Choroid plexus epithelial cell (primary cell): ENCODE measurements at places on chromosomes 7 and 10.

- no peak for DNase-seq
These were observed 97.6 kb downstream of the ZMIZ1 start for GRCh38 chr10:79166312-79166721.

DNA sequence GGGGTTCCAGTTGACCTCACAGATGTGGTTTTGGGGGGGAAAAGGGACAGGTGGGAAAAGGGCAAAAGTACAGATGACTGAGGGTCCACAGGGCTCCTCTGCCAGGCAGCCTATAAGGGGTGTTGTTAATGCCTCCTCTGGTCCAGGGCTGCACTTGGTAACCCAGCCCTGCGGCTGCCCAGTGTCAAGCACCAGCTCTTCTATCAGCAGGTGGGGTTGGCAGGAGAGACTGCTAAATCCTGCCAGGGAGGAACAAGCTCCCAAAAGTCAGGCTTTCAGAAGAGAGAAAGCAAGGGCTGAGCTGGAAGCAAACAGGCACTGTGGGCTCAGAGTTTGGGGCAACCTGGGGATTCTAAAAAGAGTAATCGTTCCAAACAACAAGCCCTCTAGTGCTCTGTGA, 39.1 kb downstream of the LRRC20 start:
- DNase-seq: no peak

DNA sequence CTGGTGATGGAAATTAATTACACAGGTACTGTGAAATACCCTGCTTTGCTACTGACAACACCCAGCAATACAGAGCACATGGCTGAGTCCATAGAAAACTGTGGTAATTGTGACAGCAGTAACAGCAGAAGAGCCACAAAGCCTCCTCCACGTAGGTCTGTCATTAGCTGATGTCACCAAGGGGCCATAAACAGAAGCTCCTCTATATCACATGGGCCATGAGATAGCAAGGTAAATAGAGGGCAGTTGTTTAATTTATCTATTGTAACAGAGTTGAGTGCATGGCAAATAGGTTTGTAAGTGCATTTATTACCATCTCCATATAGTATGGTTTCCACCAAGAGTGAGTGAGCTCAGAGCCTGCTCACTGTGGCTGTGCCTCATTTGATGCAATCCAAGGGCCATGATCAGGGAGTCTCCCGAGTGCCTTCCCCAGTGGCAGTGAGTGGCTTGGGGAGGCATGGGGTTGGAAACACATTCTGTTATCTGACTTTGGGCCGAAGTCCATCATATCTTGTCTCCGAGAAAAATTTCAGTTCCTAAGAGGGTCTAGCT, 281.2 kb downstream of the SKAP2 start:
- no peak for DNase-seq

- DNase-seq: no peak
These were observed 65.7 kb upstream of the FAM204A start for GRCh38 chr10:118407777-118408176.

DNA sequence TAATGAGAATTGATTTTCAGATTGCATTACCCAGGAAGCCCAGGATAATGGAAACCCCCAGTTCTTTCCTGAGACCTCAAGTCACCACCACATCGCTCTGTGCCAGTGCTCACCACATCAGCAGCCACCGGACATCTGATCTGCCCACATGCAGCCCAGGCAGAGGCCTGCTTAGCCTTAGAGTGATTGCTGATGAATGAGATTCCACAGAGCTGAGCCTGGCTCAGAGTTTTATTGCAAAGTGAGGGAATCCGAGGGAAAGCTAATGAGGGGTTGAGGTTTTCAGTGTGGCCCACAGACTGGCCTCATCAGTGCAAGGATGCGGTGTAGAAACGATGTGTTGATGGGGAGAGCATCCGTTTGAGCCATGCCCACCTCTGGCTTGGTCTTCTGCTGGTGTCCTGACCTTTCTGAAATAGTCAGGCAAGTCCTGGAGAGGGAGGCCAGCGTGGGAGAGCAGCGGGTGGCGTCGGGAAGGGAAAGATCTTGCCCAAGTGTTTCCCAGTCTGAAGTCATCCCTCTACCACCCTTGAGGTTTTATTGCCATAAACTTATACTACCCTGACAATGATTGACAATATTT, 120.3 kb downstream of the ITIH5 start:
- no peak for DNase-seq

- no peak for DNase-seq
These were observed 1.6 kb downstream of the PWWP2B start for GRCh38 chr10:132398566-132398991.

DNA sequence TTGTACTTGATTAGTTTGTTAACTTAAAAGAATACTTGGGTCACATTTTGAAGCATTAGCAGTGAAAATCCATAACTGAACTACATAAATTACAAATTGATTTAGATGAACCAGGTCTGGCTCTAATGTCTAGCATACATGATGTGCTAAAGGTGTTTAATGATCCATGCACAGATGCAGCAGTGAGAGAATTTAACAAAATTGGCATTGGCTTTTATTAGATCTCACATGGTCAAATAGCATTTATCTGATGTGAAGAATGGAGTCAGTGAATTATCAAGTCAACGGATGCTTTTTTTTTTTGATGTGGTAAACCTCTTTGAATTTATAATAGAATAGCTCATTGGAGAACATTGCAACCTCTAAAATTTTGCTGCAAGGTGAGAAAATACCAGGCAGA, 293.0 kb upstream of the POT1 start:
- DNase-seq: no peak

DNA sequence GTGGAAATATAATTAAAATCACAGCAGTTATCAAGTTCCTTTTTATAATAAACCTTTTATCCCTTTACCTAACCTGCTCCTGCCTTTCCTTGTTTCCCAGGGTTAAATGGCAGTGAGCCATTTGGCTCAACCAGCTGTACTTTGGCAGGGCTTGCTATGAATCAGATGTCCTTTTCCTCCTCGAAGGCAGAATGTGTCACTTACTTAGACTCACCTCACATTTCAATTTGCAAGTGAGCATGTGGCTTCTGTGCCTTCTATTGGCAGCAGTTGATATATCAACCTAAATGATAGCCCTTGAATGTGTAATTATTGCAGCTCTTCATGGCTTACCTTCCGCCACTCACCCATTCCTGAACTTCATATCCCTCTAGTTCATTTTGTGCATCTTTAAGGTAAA, 301.7 kb downstream of the CSTF2T start:
- DNase-seq: peak; percentile 56

DNA sequence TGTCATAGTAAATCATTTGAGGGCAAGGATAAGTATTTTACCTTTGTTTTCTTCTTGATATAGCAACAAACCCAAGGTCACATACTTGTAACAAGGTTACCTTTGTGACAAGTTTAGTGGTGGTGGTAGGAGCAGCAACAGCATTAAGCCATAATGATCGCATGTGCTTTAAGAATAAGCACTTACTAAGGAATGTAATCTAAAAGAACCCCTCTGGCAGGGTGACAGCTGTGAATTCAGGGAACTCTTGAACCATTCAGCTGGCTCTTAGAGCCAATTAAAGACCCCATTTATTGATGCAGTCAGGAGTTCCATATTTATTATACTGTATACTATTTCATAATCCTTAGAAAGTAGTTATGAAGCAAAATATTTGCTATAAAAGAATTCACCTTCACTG, 370.8 kb downstream of the EXOC4 start:
- no peak for DNase-seq
